Fibroblast of mammary gland (primary cell): ENCODE measurements at places on chromosomes 1 and 21.

- peak; percentile 38 for DNase-seq
Measured at GRCh38 chr1:81803431-81804110, 2.8 kb downstream of the ADGRL2 start.

DNA sequence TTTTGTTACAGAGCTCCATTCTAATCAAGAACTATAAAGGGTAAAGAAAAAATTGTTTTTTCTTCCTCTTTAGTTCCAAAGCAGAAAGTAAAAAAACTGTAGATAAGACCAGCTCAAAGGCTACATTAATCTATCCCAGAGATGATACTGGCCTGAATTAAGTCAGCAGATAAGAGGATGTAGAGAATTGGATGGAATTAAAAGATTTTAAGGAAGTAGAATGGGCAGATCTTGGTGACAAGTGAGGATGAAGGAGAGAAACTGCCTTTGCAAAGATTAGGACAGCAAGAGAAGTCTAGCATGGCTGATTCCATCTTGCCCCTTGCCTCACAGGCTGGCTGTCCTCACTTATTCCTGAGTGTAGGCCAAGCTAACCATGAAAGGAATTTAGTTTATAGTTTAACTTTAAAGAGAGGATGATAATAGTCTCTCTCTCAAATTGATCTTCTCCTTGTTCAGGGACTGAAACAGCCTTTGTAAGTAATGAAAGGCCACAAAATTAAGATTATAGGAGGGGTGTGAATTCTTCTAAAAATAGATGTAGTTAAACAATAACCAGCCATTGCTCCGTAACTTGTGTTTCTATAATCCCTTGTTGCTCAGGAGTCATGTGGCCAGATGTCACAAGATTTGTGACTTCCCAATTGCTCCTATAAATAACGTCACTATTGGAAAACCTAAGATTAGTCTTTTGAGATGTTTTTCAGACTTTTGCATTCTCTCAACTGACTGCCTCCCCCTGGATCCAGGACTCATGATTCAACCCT lies 265.0 kb upstream of the USP24 start:
- no peak for DNase-seq

DNA sequence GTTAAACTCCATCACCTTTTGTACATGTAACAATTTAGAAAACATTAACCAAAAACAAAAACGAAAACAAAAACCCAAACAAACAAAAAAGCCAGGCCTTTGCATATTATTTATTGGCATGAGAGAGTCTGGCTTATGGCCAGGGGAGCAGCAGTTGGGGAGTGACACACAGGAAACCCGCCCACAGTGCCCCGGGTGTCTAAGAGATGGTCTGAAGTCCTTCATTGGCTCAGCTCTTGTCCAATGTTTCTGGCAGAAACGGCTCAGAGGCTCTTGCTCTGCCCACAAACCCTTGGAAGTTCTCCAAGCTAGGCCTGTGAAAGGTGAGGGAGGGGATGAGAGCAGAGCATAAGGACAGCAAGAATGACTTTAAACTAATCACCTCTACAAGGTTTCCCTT lies 131.5 kb downstream of the CNIH3 start:
- peak; percentile 74 for DNase-seq

DNA sequence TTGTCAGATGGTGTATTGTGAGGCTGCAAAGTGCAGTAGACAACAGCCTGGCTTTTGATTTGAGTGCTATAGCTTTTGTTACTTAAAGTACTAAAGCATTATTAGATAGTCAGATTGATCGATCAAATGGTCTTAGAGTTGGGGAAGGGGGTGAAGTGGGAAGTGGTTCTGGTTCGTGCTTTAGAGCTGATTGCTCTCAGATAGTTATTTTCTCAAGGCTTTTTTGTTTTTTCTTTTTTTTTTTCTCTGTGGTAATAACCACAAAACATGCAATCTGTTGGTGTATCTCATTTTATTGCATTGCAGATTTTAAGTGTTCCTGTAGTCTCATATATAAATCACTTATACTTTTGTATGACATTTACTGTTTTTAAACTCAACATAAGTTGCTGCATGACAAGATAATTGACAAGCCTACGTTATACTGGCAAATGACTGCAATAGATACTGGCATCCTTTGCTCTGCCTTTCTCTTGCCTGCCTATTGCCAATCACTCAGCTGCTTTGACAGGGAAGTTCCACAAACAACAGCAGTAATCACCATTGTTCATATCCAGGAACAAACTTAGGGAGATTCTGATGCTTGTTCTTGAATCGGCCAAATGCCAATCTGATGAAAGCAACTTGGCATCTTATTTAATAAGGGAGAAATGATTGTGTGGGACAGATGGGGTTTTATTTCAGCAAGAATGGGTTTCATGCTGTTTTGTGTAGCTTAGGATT lies 125.0 kb upstream of the B3GALT2 start:
- DNase-seq, result no peak

GRCh38 chr1:21696931-21697330 lies 27.8 kb upstream of the RAP1GAP start:
- DNase-seq, result no peak

- DNase-seq, result no peak
Measured at GRCh38 chr1:84907095-84907827, 14.3 kb upstream of the LPAR3 start.

- peak; percentile 50 for DNase-seq
Measured at GRCh38 chr1:92502247-92502646, 15.5 kb upstream of the GFI1 start.

GRCh38 chr1:105585791-105586190 lies 1470.7 kb upstream of the PRMT6 start:
- DNase-seq, result no peak

DNA sequence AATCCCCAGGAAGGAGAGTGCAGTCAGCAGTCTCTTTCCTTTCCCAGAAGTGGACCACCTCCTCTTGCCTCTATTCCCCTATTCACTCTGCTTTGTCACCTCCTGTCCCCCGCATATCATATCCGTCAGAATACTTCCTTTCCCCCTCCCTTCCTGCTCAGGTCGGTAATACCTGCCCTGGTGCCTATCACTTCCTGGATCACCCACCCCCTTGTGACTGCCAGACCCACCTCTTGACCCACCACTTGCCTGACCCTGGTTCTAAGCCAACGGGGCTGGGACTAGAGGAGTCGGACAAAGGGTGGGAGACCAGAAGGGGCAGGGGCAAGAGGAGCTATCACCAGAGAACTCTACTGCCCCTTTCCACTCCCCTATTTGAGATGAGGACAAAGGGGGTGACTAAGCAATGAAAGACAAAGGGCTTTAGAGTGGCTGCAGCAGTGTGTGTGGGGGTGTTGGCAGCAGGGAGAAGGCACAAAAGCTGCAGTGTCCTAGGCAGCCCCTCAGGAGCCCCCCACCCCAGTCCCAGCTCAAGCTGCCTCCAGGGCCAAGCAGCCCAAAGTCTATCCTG lies 1.7 kb upstream of the ADAMTS4 start:
- DNase-seq, result peak; percentile 34

DNA sequence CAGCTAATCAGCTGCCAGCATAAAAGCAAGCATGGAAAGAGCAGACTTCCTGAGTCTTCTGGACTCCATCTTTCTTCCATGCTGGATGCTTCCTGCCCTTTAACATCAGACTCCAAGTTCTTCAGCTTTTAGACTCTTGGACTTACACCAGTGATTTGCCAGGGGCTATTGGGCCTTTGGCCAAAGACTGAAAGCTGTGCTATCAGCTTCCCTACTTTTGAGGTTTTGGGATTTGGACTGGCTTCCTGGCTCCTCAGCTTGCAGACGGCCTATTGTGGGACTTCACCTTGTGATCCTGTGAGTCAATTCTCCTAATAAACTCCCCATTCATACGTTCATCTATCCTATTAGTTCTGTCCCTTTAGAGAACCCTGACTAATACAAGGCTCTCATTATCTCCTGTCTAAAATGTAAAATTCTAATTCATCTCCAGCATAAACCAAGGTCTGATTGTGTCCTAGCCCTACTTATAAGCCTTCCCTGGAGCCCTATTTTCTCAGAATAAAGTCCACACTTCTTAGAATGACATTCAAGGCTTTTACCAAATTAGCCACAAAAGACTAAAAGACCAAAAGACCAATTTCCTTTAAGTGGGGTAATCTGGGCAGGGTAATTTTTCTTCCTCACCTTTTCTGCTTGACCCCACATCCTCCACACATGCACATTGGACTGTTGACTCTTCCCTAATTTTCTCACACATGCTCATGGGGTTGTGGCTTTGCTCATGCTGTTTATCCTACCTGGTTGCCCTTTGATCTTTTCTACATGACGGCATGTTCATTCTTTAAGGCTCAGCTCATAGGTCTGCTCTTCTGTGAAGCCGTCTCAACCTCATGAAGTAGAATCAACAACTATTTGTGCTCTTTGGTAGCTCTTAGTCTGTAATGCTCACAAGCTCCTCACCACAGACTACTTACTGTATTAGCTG lies 18.1 kb upstream of the ENAH start:
- no peak for DNase-seq

- peak; percentile 53 for DNase-seq
Measured at GRCh38 chr1:207831517-207832327, 79.2 kb downstream of the CD34 start.

- no peak for DNase-seq
Measured at GRCh38 chr1:172155766-172156165, 264.7 kb upstream of the C1orf105 start.

DNA sequence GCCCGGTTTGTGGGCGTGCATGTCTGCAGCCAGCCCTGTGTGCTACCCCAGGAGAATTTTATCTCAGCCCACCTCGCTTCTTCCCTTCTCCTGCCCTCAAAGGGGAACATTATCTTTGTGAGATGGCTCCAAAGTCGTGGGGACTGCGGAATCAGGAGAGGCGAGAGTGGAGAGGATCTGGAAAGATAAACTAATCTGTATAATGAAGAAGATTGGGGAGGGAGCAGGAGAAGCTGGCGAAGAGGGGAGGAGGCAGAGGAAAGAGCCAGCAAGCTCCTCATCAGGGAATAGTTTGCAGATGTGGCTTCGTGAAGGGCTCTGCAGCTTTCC lies 310.3 kb downstream of the MATN1 start:
- no peak for DNase-seq

DNA sequence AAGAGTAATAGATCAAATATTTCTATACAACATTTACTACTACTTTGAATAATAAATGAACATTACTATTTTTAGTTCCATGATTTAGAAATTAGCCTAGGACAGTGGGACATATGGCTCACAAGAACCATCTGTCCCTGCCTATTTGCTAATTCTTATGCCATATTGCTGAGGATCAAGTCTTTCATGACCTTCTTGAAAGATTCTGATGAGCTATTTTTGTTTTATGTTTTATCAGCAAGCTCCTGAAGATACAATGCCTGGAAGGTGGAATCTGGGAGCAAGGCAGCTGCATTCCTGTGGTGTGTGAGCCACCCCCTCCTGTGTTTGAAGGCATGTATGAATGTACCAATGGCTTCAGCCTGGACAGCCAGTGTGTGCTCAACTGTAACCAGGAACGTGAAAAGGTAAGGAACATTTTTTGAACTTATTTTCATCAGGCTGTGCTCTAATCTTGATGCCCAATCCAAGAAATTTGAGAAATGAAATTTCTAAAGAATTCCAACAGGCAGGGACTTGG lies 326.7 kb downstream of the PAPPA2 start:
- DNase-seq, result no peak
